AG04449 (cell line): ENCODE measurements at places on chromosomes 1 and 21.
A peak's percentile ranks its signal among the peaks of the same experiment; 100 is the strongest.

DNA sequence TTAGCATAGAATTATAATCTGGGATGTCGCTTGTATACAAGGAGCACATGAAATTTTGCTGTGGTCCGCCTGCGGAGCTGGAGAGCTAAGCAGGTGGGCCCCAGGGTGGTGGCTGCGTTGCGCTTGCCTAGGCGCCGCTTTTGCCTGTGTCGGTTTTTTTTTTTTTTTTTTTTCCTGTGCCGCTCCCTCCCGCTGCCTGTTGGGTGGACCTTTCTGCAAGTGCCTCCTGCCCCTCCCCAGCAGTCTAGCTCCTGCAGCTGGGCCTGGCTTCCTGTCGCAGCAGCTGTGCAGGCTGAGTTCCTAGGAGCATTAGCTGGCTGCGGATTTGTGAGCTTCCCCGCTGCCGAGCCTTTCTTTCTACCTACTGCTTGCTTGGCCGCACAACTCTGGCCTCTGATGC, 20.6 kb downstream of the PYHIN1 start:
- no peak for DNase-seq

DNA sequence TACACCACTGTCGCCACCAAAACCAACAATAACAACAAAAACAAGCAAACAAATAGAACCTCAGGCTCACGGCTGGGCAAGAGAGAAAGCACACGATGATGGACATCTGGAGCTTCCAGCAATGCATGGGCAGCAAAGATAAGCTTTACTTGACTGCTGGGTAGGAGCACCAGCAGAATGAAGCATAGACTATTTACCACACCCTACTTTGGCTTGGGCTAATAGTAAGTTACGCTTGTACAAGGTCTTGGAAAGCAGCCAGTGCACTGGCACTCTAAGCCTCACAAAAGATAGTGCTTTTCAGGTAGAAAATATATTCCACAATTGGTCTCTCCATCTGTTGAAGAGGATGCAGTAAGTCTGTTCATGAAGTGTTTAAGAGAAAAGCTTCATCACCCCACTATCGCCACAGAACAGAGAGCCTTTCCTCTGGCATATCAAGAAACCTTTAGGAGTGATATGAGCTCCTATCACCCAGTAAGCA, 13.6 kb downstream of the ADIPOR1 start:
- no peak for DNase-seq

GRCh38 chr1:33001282-33001681, 35.4 kb downstream of the AK2 start:
- no peak for DNase-seq

DNA sequence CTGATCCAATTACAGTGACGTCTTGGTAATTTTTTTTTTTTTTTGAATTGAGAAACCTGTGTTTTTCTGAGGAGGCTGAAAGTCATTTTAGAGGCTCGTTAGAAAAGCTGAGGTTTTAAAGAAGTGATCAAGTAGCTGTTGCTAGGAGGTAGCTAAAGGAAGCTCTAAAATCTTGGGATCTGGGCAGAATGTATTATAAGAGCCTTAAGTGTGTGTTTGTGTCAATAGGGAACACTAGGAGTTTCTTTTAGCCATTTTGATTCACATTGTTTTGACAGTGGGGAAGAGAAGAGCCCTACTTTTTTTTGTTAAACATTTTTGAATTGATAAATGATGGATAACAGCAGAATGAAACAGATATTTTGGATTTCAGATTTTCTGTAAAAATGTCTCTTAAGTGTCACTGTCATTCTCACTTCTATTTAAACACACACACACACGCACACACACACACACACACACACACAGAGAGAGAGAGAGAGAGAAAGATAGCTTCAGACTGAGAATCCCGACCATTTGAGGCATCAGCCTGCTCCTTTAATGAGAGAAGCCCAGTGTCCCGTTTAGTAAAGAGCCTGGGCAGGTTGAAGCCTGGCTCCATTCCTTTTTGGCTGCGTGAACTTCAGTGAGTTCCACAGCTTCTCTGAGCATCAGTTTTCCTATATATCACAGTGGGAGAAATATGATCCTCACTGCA, 79.1 kb upstream of the GPR88 start:
- DNase-seq = no peak

DNA sequence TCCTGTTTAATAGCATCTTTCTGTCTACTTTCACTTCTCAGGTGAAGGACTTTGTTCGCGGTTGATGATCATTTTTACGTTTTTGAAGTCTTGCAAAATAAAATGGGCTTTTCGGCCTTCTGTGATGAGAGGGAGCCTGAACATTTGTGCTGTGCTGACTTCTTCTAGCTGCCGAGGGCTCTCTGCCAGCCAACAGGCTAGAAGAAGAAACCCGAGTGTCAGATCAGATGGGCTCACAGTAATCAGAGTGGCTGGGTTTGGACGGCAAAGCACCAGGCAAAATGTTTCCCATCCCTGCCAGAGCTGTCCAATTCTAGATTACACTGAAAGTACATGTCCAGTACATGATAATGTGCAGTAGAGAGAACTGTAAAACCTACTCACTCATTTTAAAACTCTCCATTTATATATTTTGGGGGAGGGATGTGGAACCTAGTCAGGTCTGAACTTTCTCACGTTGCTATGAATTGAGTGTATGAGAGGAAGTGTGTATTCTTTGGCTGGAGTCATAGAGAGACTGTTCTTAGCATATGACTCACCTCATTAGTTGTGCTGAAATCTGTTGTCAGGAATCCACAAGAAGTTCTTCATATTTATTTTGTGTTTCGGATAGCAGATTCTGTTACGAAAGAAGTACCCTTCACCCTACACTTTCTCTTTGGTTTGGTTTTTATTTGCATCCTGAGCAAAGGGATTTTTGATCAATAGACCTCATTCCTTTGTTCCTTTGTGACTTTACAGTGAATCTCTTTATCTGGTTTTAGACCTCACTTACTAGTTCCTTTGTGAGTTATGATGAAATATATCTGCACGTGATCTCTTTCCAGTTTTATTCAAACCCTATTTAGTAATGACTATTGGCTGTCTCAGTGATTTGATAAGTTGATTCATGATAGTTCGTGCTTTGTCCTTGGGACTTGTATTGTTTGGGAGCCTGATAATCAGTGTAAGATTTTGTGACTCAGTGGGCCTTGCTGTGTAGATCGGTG, 4.8 kb downstream of the ATP1A1 start:
- DNase-seq = peak; percentile 93

DNA sequence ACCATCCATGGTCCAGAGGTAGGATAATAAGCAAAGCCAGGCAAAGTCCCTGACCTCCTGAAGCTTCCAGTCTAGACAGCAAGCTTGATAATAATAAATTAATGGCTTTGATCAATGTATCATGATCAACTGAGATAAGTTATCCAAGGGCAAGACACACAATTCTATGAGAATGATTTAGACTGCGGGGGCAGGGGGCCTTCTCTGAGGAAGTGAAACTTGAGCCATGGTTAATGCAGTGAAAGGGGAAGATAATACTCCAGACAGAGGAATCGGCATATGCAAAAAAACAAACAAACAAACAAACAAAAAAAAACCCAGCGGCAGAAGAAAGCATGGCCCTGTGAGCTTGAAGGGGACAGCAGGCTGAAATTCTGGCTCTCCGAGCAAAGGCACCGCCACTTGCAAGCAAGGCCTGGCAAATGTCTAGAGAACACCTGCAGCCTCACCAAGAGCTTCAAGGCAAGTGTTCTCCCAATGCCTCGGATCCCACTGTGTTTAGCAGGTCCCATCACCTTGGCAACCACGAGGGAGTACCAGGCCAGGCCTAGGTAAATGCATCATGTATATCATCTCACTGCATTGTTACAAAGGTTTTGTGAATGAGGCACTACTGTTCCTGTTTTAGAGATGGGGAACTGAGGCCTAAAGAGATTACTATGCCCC, 24.9 kb downstream of the CSMD2 start:
- DNase-seq = no peak

GRCh38 chr1:2783069-2783434, 18.4 kb downstream of the TTC34 start:
- DNase-seq = no peak

DNA sequence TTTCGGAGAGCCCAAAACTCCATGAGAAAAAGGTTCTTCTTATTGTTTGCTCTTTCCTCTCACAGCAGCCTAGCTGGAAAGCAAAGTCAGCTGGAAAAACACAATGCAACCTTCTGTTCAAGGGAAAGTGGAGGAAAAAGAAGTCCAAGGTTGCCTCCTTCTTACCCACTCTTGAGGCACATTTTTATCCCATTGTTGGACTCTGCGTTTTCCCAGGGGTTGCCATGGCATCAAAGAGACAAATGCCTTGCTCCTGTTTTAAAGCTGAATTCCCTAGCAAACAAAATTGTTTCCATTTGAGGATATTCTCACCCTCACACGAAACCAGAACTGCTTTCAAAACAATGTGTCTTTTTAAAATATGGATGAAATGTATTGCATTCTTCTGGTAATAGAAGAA, 45.1 kb upstream of the PALMD start:
- no peak for DNase-seq

- no peak for DNase-seq
Measured at GRCh38 chr1:210447456-210448057, 118.9 kb downstream of the HHAT start.

- DNase-seq = no peak
Measured at GRCh38 chr1:30920827-30921226, 12.3 kb upstream of the SDC3 start.

DNA sequence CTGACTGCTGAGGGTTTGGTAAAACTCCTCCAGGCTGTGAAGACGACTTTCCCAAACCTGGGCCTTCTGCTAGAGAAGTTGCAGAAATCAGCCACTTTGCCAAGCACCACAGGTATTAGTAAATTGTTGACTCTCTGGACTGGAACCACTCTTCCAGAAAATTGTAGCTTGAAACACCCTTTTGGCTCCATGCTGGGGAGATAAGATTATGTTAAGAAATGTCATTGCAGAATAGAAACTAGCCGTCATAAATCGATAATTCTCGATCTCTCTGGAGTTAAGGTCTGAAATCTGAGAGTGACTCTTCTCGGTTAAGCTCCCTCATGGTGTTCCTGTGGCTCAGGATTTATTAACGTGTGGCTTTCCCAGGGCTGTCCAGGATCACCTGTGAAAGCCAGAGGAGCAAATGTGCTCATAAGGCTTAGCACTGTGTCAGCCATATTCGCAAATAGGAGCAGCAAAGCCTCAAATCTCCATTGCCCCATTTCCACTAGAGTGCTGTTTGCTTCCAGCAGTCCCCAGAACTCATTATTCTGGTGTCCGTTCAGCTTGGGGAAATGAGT, 54.6 kb downstream of the ZBTB40 start:
- no peak for DNase-seq

DNA sequence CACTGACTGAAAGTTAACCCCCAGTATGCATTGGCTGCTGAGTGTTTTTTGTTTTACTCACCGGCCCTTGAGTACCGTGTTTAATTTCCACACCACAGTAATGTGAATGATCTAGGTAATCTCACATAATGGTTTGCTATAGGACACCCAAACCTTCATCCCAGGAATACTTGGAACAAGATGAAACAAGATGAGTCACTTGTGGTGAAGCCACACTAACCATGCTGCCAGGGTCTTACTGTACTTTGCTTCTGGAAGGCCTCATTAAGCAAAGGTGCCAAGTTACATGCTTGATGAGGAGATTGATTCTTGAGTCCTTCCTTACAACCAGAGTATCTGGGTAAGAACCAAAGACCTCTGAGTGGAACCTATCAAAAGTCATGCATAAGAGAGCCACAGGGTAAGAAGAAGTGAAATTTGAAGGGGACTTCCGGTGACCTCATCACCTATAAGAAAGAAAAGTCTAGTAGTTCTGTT, 163.3 kb downstream of the NRIP1 start:
- DNase-seq = no peak

GRCh38 chr1:178345807-178346206, 151.0 kb downstream of the CLEC20A start:
- no peak for DNase-seq

DNA sequence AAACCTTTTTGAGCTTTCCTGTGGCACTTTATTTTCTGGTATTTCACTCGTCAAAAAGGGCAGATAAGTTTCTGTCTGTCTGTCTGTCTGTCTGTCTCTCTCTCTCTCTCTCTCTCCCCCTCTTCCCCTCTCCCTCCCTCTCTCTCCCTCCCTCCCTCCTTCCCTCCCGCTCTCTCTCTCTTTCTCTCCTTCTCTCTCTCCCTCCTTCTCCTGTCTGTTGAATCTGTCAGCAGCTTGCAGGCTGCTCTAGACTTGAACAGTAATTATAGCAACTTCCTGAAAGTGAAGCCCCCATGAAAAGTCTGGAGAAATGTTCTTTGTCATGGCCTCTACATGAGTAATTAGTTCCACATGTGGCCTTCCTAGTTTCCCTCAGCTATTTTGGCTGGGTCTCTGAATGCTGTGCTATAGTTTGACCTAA, 275.2 kb upstream of the C1orf105 start:
- no peak for DNase-seq

DNA sequence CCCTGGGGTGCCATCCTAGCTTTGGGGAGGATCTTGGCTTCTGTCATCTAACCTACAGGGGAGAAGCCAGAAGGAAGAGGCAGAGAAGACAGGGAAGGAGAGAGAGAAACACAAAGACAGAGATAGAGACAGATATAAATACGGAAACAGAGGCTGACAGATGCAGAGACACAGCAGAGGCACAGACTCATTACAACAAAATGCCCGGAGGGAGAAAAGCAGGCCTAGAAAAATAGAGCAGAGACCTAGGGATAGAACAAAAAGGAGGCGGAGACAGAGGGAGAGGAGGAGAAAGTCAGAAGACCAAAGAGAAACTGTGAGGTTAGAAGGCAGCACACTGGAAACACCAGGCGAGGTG, 1.9 kb downstream of the PEAR1 start:
- DNase-seq = no peak

GRCh38 chr1:94126651-94127050, 5.7 kb upstream of the ABCA4 start:
- no peak for DNase-seq

DNA sequence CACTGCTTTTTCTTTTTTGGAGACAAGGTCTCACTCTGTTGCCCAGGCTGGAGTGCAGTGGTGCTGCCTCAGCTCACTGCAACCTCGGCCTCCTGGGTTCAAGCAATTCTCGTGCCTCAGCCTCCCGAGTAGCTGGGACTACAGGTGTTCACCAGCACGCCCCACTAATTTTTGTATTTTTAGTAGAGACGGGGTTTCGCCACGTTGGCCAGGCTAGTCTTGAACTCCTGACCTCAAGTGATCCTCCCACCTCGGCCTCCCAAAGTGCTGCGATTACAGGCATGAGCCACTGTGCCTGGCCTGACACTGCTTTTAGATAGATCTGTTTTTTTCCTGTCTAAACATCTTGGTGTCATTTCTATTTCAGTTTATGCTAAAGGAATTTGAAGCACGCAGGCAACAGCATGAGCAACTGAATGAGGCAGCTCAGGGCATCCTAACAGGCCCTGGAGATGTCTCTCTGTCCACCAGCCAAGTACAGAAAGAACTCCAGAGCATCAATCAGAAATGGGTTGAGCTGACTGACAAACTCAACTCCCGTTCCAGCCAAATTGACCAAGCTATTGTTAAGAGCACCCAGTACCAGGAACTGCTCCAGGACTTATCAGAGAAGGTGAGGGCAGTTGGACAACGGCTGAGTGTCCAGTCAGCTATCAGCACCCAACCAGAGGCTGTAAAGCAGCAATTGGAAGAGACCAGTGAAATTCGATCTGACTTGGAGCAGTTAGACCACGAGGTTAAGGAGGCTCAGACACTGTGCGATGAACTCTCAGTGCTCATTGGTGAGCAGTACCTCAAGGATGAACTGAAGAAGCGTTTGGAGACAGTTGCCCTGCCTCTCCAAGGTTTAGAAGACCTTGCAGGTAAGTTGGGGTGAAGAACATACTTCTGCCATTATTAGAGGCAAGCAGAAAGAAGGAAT, 106.1 kb upstream of the BMP8A start:
- DNase-seq = no peak

- DNase-seq = no peak
Measured at GRCh38 chr1:20184997-20185833, 681 bp upstream of the UBXN10 start.
